NCI-H2029 treated with DMSO at 0.1 percent for 48 hours (cell line): ENCODE measurements at places on chromosomes 3 and 15.

GRCh38 chr3:186849374-186849975 lies 7.0 kb downstream of the ADIPOQ start:
- DNase-seq: peak; percentile 42

GRCh38 chr3:121096953-121097352 lies 188.9 kb downstream of the STXBP5L start:
- DNase-seq: no peak

DNA sequence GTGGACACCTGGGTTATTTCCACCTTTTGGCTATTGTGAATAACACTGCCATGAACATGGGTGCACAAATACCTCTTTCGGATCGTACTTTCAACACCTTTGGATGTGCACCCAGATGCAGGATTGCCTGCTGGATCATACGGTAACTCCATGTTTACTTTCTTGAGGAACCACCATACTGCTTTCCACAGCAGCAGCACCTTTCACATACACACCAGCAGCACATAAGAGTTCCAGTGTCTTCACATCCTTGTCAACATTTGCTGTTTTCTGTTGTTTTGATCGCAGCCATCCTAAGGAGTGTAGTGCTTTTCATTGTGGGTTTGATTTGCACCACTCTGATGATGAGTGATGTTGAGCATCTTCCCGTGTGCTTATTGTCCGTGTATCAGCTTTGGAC lies 51.3 kb downstream of the NUP210 start:
- no peak for DNase-seq

DNA sequence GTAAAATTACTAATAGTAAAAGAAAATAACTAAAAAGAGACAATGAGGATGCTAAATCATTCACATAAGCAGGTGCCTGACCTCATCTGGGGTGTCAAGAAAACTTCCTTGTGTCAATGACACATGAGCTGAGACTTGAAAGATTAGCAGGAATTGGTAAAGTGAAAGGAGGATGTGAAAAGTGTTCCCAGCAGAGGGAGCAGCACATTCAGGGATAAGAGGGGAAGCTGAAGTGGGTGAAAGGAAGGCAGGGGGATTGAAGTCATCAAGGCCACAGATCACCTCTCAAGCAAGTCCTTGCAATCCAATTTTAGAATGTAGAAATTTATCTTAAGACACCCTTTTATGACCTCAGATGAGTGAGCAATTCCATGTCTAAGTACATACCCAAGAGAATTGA lies 60.2 kb upstream of the ACP3 start:
- peak; percentile 51 for DNase-seq

GRCh38 chr15:58506064-58506490 lies 74.3 kb downstream of the LIPC start:
- no peak for DNase-seq

GRCh38 chr3:31848911-31849310 lies 132.2 kb downstream of the OSBPL10 start:
- DNase-seq: no peak

DNA sequence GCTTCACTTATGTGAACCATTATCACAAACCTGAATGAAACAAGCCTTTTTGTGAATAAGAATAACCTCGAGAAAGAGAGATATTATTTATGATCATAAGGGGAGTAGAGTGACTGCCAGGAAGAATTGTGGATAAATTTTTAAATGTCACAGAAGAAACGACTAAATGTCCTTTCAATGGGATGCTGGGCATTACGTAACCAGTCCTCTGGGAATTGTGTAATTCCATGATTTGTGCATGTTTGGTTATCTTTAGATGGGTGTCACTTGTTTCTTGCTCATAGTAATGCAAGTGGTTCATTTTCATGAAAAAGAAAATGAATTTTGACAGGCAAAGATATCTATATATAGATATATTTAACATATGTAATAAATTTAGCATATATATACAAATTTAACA lies 379.5 kb upstream of the AGTR1 start:
- no peak for DNase-seq

DNA sequence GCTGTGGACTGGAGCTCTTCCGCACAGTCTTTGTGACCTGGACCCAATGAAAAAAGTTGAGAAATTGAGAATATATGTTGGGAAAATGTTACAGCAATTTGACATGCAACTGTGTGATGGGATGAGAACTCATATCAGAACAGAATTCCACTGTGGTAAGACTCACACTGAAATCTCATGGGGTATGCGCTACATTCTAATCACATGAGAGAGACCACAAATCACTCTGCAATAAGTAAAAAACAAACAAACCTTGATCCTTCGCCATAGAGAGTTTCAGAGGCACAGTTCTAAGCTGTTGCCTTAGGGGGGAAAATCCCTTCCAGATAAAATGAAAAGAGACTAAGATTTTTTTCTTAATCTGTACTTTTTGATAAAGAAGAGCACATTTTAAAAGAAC lies 37.3 kb downstream of the LMCD1 start:
- DNase-seq: no peak

DNA sequence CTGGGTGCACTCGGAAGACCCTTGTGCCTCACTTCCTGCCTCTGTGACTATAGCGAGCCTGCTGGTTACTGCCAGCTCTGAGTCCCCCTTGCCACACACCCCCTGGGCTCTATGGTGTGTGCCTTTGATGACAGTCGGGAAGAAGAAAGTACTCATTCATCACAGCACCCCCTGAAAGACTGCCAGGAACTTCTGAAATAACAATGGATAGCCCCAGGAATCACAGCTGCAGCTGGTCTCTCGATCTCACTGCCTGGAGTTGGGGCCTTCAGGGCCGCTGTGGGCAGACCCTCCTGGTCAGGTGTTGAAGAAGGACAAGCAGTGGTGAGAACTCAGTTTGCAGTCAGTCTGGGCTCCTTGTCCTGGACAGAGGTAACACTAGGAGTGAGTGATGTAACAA lies 9.8 kb upstream of the RPP14 start:
- DNase-seq: no peak

GRCh38 chr3:109851854-109852253 lies 514.5 kb upstream of the DPPA4 start:
- no peak for DNase-seq

DNA sequence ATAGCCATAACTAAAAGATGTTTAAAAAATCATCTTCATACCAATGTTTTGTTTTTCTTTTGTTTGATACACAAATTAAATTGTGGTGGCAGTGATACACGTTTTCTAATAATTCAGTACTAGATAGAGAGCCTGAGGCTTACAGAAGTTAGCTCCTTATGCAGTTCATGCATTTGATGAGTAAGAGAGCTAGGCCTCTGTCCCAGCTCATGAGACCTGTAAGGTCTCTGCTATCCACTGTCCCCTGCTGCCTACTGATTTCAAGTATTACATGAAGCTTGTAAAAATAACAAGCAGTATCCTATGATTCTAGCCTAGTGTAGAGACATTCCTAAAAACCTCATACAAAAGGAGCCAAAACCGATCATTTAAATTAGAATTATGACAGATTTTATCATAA lies 144.5 kb downstream of the MBNL1 start:
- DNase-seq: no peak

- no peak for DNase-seq
Observed at GRCh38 chr3:151398895-151399294, 14.3 kb upstream of the P2RY12 start.

- no peak for DNase-seq
Observed at GRCh38 chr3:94001827-94002495, 22.0 kb downstream of the ARL13B start.

DNA sequence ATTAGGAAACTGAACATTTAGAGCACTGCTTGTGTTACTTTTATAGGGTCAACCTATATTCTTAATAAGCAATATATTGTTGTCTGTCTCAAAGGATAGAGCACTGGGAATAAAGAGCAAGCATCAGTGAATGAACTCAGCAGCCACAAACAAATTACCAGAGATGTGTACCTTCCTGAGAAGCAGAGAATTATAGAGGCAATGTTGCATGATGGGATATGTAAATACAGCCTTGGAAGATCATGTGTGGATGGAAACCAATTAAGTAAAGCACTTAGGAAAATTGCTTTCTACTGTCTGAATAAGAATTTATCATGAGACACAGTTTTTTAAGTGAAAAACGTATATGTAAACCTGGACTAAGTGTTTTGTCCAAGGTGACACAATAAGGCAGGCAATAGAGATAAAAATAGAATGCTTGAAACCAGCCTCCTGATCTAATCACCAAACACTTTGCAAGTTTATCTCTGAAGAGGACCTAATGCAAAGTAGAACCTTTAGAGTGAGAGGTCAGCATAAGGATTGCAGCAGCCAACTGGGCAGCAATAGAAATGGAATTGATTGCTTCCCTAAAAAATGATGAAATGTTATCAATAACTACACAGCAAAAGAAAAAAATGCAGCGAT lies 848.0 kb downstream of the TUSC7 start:
- no peak for DNase-seq

GRCh38 chr15:45347033-45347432 lies 31.3 kb downstream of the GATM start:
- DNase-seq: no peak

GRCh38 chr3:132344666-132345280 lies 27.6 kb downstream of the ACP3 start:
- no peak for DNase-seq

DNA sequence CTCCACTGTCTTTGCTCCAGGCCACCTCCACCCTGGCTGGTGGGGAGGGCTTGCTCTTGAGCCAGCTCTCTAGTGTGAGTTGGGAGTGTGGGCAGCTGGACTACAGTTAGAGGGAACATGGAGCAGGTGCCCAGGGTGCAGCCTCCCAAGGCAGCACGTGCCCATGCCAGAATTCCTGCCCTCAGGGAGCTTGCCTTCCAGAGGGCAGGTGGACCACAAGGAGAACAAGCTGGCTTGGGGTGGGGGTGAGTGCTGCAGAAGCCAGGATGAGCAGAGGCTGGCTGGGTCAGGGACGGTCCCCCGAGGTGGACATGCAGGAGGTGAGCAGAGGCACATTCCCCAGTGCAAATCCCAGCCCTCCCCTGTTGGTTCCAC lies 89.5 kb downstream of the VGLL4 start:
- no peak for DNase-seq

DNA sequence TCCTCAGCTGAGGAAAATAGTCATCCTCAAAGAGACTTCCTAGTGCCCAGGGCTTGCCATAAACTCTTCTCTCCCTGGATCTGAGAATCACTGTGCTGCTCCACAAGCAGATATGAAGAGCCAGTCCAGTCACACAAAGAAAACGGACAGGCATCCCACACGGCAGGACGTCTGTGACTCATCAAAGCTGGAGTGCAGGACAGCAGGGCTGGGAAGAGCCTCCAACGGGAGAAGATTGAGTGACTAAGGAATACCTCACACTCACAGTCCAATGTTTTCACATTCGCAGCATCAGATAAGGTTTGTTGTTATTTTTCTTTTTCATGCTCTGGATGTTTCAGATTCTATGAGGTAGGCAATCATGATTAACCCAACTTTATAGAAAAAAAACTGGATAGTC lies 57.8 kb downstream of the NEK10 start:
- DNase-seq: no peak

DNA sequence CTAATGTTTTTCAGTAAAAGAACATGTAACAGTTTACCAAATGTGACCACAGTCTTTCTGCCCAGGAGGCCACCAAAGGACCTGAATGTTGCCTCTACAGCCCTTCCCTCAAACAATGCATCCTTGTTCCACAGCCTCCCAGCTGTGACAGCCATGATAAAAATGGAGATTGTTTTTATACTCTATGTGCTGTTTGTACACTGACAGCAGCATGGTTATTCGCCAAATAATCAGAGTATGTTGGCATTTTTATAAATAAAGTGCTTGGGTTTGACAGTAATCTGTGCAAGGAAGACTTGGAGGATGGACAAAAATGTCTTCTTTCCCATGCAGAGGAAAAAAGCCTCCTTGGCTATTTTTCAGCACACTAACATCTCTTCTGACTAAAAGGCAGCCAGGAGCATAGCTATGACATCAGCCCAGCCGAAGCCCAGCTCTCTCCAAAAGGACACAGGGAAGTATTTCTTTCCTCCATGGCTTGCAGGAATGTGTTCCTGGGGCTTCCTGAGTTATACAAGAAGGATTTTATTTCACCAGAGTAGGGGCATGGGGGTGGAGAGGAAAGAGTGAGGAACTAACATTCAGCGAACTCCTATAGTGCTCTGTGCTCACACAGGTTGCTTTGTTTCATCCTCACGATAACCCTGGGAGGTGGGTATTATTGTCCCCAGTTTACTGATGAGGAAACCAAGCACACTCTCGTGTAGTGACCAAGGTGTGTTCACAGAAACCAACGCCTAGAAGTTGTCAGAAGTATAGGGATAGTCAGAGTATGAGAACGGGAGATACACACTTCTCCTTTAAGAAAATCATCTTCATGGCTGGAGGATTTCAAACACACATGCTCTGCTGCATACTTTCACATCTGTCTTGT lies 339.7 kb downstream of the MECOM start:
- DNase-seq: no peak

DNA sequence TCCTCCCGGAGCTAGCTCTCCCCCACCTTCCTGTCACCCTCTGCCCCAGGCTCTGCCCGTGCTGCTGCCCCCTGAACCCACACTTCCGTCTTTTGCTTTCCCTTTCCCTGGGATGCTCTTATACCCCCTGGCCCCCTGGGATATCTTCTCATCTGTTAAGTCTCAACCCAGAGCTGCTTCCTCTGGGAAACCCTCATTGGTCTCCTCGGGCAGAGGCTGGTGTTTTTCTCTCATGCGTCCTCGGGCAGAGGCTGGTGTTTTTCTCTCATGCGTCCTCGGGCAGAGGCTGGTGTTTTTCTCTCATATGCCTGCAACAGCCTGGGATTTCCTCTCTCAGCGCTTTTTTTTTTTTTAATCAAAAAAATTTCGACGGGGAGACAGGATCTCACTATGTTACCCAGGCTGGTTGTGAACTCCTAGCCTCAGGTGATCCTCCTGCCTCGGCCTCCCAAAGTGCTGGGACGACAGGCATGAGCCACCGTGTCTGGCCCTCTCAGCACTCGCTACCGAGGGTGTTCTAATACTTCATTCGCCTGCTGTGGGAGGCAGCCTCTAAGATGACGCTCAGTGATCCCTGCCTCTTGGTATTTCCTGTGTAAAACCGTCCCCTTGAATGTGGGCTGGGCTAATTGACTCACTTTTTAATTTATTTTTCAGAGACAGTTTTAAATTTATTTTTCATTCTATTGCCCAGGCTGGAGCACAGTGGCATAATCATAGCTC lies 62.7 kb upstream of the TFRC start:
- DNase-seq: no peak

- no peak for DNase-seq
Observed at GRCh38 chr15:30929982-30930381, 26.3 kb downstream of the FAN1 start.

GRCh38 chr3:18557216-18557615 lies 132.1 kb upstream of the SATB1 start:
- DNase-seq: no peak

- no peak for DNase-seq
Observed at GRCh38 chr15:38373016-38373415, 80.9 kb upstream of the FAM98B start.

- DNase-seq: no peak
Observed at GRCh38 chr15:49135342-49135857, 20.0 kb downstream of the COPS2 start.
